ENCODE measurements at places on chromosomes 1 and 21. TPM values are rescaled to one million over a fixed set of nuclear protein-coding genes. Genes with fewer than 3 reads are reported as not detected.

Gene TSTD1
- 9.3 TPM for total RNA-seq

Gene BRINP3
- total RNA-seq, result 0.05 TPM

Gene WNT3A
- total RNA-seq, result not detected

Gene RPE65
- not detected for total RNA-seq

Gene CD5L
- 4.9 TPM for total RNA-seq

Gene RNF115
- total RNA-seq, result 46.5 TPM

Gene SLAMF9
- not detected for total RNA-seq

Gene TOMM40L
- 36.9 TPM for total RNA-seq

Gene KCNN3
- total RNA-seq, result 3.4 TPM

Gene UBXN10
- total RNA-seq, result 2.2 TPM

Gene FHL3
- 25.4 TPM for total RNA-seq

Gene OBSCN
- 316 TPM for total RNA-seq

Gene MROH7
- total RNA-seq, result 4.5 TPM

Gene DCST1
- not detected for total RNA-seq

Gene RAB29
- 15.0 TPM for total RNA-seq

Gene PSRC1
- 0.73 TPM for total RNA-seq

Gene TMEM240
- 7.5 TPM for total RNA-seq

Gene FNDC5
- total RNA-seq, result 139 TPM

Gene LCE1C
- total RNA-seq, result not detected

Gene ELF3
- 0.65 TPM for total RNA-seq

Gene DMBX1
- not detected for total RNA-seq

Gene FAM72C
- total RNA-seq, result not detected

Gene CFAP45
- total RNA-seq, result 1.2 TPM

Gene TESK2
- 1.5 TPM for total RNA-seq

Gene CACHD1
- 4.2 TPM for total RNA-seq

Gene LAD1
- total RNA-seq, result 1.9 TPM

Gene PIK3R3
- total RNA-seq, result 26.9 TPM

Gene HSF2BP
- total RNA-seq, result not detected

Gene AMY1C
- not detected for total RNA-seq

Gene VWA5B1
- total RNA-seq, result 0.13 TPM

Gene WNT9A
- 0.59 TPM for total RNA-seq

Gene HAX1
- total RNA-seq, result 166 TPM

Gene SEMA6C
- total RNA-seq, result 56.6 TPM

Gene NCAM2
- total RNA-seq, result 4.3 TPM

Gene NEXN
- total RNA-seq, result 370 TPM

Gene ASPM
- 0.40 TPM for total RNA-seq

Gene CFHR2
- total RNA-seq, result not detected

Gene SPATA45
- not detected for total RNA-seq

Gene PLEKHA6
- 20.0 TPM for total RNA-seq

Gene CNN3
- 49.4 TPM for total RNA-seq

Gene CRYZL1
- 24.7 TPM for total RNA-seq

Gene MPZ
- total RNA-seq, result 4.8 TPM

Gene GBP7
- total RNA-seq, result not detected

Data from Right ventricle myocardium superior (tissue), 1 donor.